Activated T-cell treated with anti-CD3 and anti-CD28 coated beads, Interleukin-2, amount 50 U/mL, for 72 hours (primary cell): ENCODE measurements at places on chromosomes 7 and 10. TPM values are rescaled to one million over a fixed set of nuclear protein-coding genes. Genes with fewer than 3 reads are reported as not detected.

- peaks cover 1% of the 10 kb centered on the region for H3K36me3 ChIP-seq
- no peak overlapping the region for H3K4me3 ChIP-seq
- no peaks in the 10 kb centered on the region for H3K4me1 ChIP-seq
- DNase-seq: no peak
Measured at GRCh38 chr10:92490387-92490786, 83.5 kb downstream of the IDE start.

GRCh38 chr10:35780970-35781642 lies 139.0 kb upstream of the FZD8 start:
- H3K4me1 ChIP-seq: no peaks in the 10 kb centered on the region
- no peak overlapping the region for H3K27ac ChIP-seq
- H3K4me3 ChIP-seq: no peak overlapping the region
- H3K27me3 ChIP-seq: no peaks in the 10 kb centered on the region
- no peak for DNase-seq

- DNase-seq: no peak
- peaks cover 15% of the 10 kb centered on the region for H3K36me3 ChIP-seq
- no peak overlapping the region for H3K4me3 ChIP-seq
- no peak overlapping the region for H3K27ac ChIP-seq
Measured at GRCh38 chr10:128066870-128067382, 59.3 kb downstream of the MKI67 start.

DNA sequence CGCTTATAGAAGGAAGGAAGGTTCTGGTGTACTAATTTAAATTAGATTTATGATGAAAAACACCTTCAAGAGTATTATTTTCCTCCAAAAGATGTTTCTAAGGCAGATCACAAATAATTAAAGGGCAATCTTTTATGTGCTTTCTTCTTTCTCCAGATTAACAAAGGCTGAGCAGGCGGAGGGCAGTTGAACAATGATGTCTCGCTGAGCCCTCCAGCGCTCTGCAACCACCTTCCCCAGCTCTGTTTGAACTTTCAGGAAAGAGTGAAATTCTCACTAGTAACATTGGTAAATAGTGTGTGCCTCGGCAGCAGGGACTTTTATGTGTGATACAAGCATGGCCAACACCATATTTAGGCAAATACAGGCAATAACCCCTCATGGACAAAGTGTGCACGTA lies 379.1 kb upstream of the MKI67 start:
- peaks cover 11% of the 10 kb centered on the region for H3K27me3 ChIP-seq
- H3K4me3 ChIP-seq: no peak overlapping the region
- H3K4me1 ChIP-seq: no peaks in the 10 kb centered on the region
- DNase-seq: no peak
- no peak overlapping the region for H3K27ac ChIP-seq

DNA sequence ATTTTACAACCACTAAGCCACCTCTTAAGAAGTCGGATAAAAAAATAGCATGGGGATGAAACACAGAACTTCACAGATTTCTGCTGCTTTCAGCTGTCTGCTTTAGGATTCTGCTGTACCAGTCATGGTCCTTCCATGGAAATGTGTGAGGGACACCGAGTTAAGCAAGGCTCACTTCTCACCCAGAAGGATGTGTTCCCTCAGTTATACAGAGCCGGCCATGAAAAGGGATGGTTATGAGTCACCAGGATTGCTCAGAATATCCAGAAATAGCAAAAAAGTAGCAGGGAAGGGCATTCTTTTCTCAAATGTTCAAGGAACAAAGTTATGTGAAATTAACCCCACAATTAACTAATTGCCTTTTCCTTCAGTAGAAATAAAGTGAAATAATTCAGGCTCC lies 124.4 kb downstream of the AMPH start:
- H3K27me3 ChIP-seq: peaks cover 17% of the 10 kb centered on the region
- no peaks in the 10 kb centered on the region for H3K36me3 ChIP-seq
- no peak for DNase-seq
- H3K27ac ChIP-seq: no peak overlapping the region
- H3K4me1 ChIP-seq: no peaks in the 10 kb centered on the region

DNA sequence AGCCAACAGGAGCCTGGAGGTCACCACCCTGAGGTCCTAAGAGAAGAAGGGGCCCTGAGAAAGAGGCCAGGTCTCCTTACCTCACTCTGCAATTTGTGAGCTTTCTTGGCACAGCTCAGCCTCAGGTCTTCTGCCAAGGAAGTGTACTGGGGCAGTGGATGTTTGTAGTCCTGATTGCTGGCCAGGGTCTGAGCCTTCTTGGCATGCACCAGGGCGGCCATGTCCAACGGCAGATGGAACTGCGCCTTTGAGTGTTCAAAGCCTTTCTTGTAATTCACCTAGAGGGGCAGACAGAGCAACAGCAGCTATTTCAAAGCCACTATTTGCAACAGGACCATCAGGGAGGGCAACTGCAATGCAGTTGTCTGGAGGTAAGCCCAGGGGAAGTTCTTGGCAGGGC lies 51.7 kb downstream of the NRAP start:
- H3K4me3 ChIP-seq: no peak overlapping the region
- H3K4me1 ChIP-seq: no peaks in the 10 kb centered on the region
- H3K27ac ChIP-seq: no peak overlapping the region
- no peaks in the 10 kb centered on the region for H3K36me3 ChIP-seq

DNA sequence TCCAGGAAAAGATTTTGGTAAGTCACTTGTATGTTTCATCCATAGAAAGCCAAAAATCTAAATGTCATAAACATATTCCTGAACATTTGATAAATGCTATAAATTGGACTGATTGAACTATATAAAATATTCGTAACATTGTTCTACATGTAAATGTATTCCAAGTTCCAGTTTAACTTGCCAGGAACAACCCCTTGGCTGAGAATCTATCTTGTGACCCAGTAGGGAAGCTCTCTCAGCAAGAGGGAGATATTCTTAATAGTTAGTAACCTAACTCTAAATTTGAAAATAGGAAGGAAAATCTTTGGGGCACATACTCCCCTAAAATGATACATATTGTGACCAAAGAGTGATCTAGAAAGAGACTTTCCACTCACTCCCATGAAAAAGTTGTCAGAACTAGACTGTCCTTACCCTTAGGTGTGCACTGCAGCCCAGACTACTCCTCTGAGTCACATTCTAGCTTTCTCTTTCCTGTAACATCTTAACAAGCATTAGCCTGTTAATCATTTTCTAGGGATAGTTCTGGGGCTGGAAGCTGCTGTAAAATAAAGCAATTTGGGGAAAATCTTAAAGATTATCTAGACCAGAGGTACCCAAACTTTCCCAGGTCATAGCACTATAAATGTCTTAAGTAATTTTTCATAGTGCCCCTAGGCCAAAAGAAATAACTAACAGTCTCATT lies 73.7 kb upstream of the SKAP2 start:
- no peak for DNase-seq
- H3K4me3 ChIP-seq: no peak overlapping the region
- no peaks in the 10 kb centered on the region for H3K4me1 ChIP-seq
- H3K27ac ChIP-seq: no peak overlapping the region

- H3K4me1 ChIP-seq: peaks cover 7% of the 10 kb centered on the region
- H3K27ac ChIP-seq: no peak overlapping the region
- H3K27me3 ChIP-seq: no peaks in the 10 kb centered on the region
- H3K36me3 ChIP-seq: no peaks in the 10 kb centered on the region
Measured at GRCh38 chr10:122295451-122295809, 24.3 kb downstream of the BTBD16 start.

DNA sequence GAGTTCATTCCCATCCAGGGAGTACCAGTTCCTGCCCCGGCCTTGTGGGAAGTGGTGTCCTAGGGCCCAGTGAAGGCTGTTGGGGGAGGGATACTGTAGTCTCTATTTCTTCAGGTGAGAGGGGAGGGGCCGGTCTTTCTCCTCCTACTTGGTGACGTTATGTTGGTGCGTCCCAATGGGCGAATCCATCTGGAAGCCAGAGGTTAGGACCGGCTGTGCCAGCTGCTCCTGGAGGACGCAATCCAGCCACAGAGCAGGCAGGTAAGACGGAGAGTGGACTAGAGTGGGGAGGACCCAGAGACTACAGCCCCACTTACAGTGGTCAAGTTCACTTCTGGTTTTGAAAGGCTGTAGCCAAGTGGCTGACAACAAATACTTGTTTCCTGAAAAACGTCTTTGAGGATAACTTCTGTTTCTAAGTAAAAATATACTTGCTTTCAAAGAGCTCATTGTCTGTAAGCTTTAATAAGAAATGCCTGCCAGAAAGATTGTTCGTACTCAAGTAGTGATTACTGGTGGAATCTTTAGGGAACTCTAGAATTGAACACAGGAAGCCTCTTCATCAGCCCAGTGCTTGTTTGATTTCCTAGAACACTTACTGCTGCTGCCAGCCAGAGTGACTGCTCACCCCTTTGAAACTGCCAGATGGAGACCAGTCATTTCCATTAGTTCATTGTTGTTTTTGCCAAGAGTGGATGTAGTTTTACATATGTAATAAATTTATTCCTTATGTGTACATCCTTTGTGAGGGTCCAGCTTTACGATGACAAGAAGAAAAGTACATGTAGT lies 25.4 kb downstream of the RBM33 start:
- no peaks in the 10 kb centered on the region for H3K27me3 ChIP-seq
- DNase-seq: no peak
- H3K4me1 ChIP-seq: peaks cover 53% of the 10 kb centered on the region
- H3K4me3 ChIP-seq: no peak overlapping the region

DNA sequence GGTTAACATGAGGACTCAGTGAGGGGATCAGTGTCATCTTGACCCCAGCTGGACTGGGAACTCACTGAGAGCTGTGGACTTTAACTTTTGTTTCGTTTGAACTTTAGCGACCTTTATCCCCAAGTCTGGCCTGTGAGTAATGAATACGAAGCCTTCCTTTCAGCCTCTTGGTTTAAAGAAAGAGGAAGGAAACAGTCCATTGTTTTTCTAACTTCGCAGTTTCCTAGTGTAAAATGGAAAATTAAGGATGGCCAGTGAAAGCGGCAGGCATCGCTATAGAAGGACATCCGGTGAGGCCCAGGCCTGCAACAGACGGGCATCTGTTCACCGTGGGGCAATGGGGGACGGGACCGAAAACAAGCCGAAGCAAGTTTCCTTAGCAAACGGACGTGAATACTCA lies 44.1 kb upstream of the ADO start:
- no peak for DNase-seq
- H3K27me3 ChIP-seq: no peaks in the 10 kb centered on the region
- H3K36me3 ChIP-seq: no peaks in the 10 kb centered on the region
- peaks cover 27% of the 10 kb centered on the region for H3K4me1 ChIP-seq
- no peak overlapping the region for H3K4me3 ChIP-seq

The ELAPOR2 gene
- 9.3 TPM for total RNA-seq

The PTN gene
- total RNA-seq: not detected
